CD4-positive, alpha-beta T cell treated with Interleukin-2 at 100 ng/mL for 4 hours (primary cell): ENCODE measurements at places on chromosomes 1 and 21.
A peak's percentile ranks its signal among the peaks of the same experiment; 100 is the strongest.

GRCh38 chr21:34355570-34355969 lies 8.2 kb upstream of the KCNE2 start:
- DNase-seq, result no peak

DNA sequence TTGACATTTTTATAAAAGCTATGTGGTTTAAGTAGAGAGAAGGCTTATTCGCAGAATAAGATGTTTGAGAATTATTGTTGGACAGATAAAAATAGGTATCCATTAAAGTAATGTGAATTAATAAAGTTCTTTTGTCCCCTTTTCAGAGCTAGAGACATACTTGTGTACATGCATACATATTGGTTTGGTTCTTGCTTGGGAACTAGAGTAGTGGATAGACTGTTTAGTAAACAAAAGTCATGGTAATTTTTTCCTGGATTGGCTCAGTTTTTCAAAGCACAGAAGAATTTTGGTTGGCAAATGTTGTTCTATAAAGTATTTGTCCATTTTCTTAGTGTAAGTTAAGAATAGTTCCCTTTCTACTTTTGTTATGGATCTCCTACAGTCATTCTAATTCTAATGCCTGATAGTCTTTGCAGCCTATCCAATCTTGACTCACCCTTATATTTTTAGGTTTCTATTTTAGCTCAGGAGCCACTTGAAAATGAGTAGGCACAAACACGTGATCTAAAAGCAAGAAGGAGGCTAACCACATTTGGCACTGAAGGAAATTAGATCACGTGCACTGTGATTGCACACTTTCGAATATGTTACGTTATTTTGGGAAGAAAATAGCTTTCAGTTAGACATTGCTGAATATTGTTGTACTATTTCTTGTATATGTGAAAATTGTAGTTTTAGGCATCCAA lies 47.0 kb downstream of the RABGAP1L start:
- peak; percentile 39 for DNase-seq

DNA sequence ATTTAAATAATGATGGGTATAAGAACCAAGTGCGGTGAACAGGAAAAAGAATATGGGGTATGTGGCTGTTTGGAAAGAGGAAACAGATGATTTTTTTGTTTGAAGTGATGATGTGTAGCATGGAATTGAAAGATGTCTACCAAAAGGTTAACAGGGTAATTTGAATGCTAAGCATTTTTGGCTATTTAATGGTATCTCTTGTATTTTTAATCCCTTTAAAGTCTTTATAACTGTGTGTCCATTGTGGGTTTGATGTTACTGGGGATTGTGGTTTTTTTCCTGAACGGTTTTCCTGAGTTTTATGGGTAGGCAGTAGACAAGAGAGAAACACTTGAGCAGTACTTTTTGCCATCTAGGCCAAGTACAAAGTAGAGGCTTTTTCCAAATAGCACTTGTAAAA lies 63.2 kb downstream of the PRDM2 start:
- no peak for DNase-seq

- no peak for DNase-seq
These were observed 112.2 kb upstream of the IPO9 start for GRCh38 chr1:201716742-201717135.

GRCh38 chr21:21163904-21164303 lies 165.7 kb downstream of the NCAM2 start:
- DNase-seq, result peak; percentile 27

DNA sequence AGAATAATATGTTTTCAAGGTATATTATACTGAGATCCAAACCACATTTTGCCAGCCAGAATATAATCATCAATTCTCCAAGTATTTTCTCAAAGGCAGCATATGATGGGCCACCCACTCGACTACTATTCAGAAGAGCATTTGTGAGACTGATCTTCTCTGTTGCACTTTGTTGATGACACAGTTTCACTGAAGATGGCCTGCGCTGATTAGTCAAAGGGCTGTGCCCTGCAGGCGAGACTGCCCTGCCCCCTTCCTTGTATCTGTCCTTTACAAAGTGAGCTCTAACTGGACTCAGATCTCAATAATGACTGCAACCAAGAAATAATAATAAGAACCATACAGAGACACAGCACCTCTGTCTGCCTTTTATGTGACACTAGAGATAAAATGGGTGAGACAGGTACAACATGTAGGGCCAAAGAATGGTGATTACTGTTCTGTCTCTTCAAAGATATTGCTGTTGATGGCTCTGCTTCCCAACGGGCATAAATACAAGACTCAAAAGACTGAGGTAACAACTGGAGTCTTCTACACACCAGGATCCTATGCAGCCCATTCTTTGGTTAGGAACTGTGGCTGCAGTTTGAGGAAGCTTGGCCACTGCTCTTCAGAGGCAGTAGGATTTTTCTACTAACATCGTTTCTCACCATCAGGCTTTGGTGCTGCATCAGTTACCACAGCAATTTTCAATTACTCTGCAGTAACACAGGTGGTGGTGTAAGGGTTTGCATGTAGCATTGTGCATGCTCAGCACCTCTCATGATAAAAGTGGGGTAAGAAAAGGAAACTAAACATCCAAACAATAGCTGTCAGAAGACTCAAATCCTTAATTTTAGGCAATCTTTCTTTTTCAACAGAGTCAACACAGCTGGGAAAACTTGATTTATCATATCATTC lies 481.1 kb downstream of the PTBP2 start:
- DNase-seq, result no peak

- no peak for DNase-seq
These were observed 3.6 kb downstream of the GUK1 start for GRCh38 chr1:228143480-228144192.
